ENCODE measurements at places on chromosomes 2 and 18. TPM values are rescaled to one million over a fixed set of nuclear protein-coding genes. Genes with fewer than 3 reads are reported as not detected.

Gene LAMA3
- total RNA-seq: 0.43 TPM

Gene VWA3B
- total RNA-seq: not detected

Gene CYP1B1
- not detected for total RNA-seq

Gene PXDN
- 25.4 TPM for total RNA-seq

Gene NYAP2
- total RNA-seq: not detected

Gene SPP2
- not detected for total RNA-seq

Gene ZSWIM2
- total RNA-seq: not detected

Gene FSHR
- total RNA-seq: not detected

Gene LYG2
- not detected for total RNA-seq

Gene RIOK3
- 27.3 TPM for total RNA-seq

Gene TEKT4
- not detected for total RNA-seq

Gene SGPP2
- not detected for total RNA-seq

Gene NDC80
- 46.7 TPM for total RNA-seq

Gene DSG4
- total RNA-seq: not detected

Gene G6PC2
- total RNA-seq: not detected

Gene LHCGR
- not detected for total RNA-seq

Gene MSH6
- 156 TPM for total RNA-seq

Gene ZC3H8
- total RNA-seq: 3.8 TPM

Gene KATNAL2
- total RNA-seq: 15.0 TPM

Gene OTOF
- 0.49 TPM for total RNA-seq

Gene EIF4E2
- 117 TPM for total RNA-seq

Gene KCNG3
- total RNA-seq: 3.9 TPM

Gene RAB17
- total RNA-seq: not detected

Gene SERPINB2
- total RNA-seq: not detected

Gene RFX8
- not detected for total RNA-seq

Gene MEIS1
- total RNA-seq: 0.25 TPM

Gene XDH
- total RNA-seq: not detected

Gene RPRM
- 76.1 TPM for total RNA-seq

Measured in G401 (cell line).